Stimulated activated CD4-positive, alpha-beta T cell treated with anti-CD3 and anti-CD28 coated beads, Interleukin-12 subunit alpha, Interleukin-12 subunit beta, amount 100 ng/mL, for 24 hours (primary cell): ENCODE measurements at places on chromosomes 12 and 14.

GRCh38 chr12:87756111-87756510 is 273.1 kb downstream of the C12orf50 start:
- DNase-seq, result no peak

- DNase-seq, result no peak
Observed at GRCh38 chr12:52606581-52607218, 5.4 kb upstream of the KRT72 start.

GRCh38 chr12:124713436-124714082 is 146.1 kb upstream of the NCOR2 start:
- DNase-seq, result peak; percentile 54

DNA sequence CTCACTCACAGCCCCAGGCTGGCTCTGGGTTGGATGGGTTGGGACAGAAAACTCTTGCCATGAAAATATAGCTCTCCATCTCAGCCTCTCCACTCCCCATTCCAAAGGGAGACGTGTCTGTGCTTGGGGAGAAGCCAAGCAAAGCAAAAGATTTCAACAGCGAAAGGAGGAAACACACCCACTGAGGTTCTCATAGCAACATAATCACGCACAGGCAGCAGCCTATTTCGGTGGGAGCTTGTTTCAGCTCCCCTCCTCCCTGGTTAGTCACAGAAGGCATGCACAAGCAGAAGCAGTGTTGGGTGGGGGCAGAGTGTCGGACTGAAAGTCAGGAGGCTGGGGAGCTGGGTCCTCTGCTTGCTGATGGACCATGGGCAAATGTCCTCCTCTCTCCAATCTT is 1.9 kb upstream of the PRMT8 start:
- DNase-seq, result no peak

DNA sequence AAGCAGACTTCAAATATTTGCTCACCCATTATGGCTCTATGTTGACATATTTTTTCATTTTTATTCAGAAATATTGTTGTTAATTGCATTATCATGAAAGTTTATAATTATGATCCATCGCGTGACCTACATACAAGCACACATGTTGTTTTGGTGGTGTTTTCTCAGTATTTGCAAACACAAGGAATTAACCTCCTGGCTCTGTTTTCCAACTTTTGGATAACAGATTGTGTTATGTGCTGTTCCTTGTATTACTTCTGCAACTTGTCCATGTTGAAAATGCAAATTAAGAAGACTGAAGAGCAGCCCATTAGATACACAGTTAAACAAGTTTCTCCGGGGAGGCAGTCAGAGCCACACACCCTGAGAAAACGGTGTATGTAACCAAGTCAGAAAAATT is 201.2 kb downstream of the SEC23A start:
- DNase-seq, result no peak

- no peak for DNase-seq
Observed at GRCh38 chr14:101556566-101557320, 4.6 kb upstream of the DIO3 start.

DNA sequence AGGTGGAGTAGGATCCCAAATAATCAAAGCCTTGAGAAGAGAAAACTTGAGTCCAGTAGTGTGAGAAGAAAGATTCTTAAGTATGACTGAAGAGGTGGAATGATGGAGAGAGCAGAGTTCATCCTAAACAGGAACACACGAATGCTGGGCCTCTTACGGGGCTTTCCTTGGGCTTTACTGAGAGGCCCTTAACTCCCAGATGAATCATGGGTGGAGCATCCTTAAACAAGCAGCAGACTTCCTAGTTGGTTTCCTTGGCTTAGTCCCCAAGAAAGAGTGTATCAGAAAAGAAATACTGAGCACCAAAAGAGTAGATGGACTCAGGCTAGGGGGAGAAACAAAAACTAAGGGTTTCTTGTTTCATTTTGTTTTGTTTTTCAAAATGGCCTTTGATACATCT is 132.5 kb downstream of the GPR135 start:
- DNase-seq, result no peak

DNA sequence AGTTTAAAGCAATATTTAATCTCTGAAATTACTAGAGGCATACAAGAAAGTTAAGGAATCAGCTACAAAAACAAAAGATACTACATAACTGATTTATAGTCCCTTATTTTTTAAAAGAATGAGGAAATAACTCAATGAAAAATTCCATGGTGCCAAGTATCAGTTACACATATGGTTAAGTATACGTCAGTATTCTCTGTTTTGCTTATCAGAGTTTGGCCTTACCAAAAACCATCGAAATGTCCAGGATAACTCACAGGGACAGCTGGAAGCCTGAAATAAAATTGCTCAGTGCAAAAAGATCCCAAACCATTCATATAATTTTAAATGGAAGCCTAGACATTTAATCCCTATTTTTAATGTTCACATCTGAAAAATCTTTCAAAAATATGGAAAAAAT is 3.6 kb downstream of the CFL2 start:
- DNase-seq, result no peak

GRCh38 chr14:54202288-54202687 is 194.5 kb upstream of the CDKN3 start:
- no peak for DNase-seq

- no peak for DNase-seq
Observed at GRCh38 chr12:44976246-44976645, 74.7 kb downstream of the DBX2 start.

DNA sequence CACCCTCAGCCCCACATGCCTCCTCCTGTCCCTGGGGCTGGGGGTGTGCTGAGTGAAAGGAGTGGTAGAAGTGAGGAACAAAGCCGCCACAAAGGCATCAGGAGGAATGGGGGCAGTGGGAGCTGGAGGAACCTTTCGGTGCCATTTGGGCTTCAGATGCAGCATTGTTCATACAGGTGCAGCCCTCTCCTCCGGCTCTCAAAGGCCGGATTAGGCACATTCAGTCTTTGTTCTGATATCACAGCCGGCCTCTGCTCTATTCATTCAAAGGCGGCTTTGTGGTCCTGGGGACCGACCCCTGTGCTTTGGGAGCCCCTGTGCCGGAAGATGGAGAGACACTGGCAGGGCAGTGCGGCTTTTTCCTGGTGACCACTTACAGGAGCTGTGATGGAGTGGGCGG is 53.2 kb downstream of the SMOC1 start:
- no peak for DNase-seq

DNA sequence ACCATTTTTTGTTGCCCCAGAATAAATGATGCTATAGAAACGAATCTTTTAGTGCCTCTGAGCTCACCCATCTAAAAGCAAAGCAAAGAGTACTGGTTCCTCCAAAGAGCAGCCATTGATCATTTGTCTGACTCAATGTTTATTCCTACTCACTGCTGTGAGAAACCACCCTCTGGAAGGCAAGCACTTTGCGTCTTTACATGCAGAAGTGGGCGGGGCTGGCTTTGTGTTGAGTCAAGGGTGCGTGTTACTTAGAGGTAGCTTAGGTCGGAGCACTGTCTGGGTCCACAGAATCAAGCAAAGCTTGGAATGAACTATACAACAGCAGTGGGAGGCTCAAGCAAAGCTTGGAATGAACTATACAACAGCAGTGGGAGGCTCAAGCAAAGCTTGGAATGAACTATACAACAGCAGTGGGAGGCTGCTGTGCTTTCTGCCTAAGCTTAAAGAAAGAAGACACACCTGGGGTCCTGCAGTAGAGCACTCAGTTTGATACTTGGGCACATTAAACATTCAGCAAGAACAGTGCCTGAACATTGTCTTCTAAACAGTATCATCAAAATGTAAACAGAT is 77.2 kb upstream of the PRICKLE1 start:
- no peak for DNase-seq

DNA sequence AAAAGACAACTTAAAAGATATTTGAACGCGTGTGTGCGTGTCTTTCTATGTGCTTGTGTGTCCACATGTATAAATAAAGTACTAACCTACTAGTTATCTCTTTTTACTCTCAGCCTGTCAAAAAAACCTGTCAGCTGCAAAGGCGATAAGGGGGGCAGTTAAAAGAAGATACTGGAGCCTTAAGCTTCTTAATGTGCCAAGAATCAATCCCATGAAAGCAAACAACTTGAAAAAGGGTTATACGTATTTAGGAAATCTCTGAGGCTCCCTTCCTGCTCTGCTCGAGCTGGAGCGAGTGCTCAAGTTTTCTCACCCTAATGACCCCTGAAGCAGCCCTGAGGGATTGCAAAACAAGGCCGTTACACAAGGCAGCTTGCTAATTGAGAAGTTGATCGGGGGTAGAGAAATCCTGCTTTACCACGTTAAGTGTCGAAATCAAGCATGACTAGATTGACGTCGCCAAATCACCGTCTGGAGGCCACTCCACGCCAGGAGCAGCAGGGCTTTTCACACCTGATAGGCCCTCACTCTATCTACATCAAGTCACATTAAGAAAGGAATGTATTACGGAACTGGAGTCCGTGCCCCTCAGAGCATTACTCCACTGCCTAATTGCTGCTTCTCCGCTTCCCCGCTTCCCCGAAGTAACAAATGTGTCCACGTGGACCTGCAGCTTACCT is 32.4 kb downstream of the LMO3 start:
- no peak for DNase-seq

DNA sequence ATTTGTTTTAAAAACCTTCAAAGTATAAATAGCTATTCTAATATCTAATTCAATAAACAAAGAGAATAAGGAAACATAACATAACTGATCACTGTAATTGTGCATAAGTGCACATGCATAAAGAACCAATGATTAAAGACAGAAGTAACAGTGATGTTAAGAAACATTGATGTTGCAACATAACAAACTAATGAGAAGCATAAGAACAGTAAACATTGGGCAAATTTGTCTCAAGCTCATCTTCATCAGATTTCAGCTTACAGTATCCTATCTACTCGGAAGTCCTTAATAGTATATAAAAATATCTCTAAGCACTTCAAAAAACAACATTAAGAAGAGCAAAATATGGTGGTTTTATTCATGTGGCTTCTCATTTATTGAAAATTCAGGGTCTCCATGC is 97.6 kb downstream of the GARIN6 start:
- DNase-seq, result no peak

DNA sequence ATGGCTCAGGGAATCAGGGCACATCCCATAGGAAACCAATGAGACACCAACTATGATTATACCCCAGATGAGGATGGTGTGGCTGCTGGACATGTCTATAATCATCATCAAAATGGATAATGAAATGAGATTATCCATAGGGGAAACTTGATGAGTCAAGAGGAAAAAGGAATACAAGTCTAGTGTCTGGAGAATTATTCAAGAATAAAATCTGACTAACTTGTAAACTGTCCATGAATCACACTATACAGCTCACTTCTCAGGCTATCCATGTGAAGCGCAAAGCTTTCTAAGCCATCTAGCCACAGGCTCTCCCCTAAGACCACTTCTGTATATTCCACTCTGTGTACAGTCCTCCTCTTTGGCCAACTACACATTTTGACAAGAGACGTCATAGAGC is 52.5 kb downstream of the DUSP16 start:
- DNase-seq, result no peak

GRCh38 chr12:69655616-69656340 is 43.3 kb downstream of the BEST3 start:
- DNase-seq, result no peak

DNA sequence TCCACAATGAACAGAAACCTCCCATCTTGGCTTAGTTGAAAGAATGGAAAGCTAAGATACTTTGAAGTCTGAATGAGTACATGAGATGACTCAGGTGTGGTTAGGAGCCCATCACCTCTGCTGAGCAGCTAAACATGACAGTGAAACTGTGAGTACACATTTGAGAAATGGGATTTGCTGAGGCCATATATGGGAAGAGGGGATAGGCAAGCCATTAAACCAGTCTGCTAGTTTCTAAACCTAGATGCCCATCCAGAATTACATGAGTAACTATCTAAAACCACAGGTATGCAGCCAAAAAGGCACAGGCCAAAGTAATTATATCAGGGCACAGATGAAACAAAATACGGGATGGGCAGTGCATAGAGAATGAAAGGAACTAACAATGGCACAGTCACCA is 41.2 kb downstream of the NKX2-1 start:
- DNase-seq, result no peak

DNA sequence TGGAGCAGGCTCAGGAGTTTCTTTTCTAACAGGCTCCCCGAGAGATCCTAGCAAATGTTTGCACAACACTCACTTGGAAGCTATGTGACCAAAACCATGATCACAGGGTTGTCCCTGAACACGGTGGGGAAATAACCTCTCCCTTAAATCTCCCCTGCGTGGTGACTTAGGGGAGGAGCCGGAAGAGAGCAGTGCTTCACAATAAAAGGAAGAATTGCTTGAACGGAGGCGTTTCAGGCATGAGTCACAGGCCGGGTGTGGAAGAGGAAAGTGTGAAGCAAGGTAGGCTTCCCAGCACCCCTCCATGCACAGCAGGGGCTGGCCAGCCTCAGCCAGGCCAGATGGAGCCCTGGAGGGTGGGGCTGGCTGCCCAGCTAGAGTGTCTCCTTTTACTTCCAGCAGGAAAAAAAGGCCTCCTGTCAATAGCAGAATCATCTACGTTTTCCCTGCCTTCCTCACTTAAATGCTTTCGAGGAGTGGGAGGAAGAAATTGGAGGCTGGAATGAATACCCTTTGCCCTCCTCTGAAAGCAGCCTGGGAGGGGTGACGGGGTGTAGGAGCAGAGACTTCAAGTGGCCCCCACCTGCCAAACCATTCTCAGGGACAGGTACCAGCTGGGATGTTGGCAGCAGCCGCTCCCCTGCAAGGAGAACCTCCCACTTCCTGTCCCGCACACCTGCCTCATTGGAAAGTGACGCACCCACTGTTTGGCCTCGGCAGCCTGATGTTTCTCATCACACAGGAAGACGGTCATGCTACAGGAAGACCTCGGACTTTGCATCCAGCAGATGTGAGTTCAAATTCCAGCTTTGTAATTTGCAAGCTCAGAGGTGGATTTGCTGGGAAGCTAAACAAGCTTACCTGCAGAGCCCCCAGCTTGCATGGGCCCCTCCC is 30.1 kb upstream of the PPP2R5C start:
- DNase-seq, result peak; percentile 75

DNA sequence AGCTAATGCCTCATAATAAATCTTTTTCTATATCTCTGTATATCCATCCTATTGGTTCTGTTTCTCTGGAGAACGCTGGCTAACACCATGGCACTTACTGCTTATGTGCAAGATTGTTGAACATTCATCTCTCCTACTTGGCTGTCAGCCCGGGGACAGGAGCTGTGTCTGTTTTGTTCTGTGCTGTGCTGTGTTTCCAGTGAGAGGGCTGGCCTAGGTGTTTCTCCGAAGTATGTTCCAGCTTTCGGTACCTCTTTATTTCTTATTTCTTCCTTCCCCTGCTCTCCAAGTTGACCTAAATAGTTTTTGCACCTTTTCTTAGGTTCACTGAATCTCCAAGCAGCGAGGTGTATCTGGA is 18.8 kb upstream of the NR4A1 start:
- DNase-seq, result no peak

GRCh38 chr12:121423682-121424623 is 24.0 kb downstream of the RNF34 start:
- no peak for DNase-seq

DNA sequence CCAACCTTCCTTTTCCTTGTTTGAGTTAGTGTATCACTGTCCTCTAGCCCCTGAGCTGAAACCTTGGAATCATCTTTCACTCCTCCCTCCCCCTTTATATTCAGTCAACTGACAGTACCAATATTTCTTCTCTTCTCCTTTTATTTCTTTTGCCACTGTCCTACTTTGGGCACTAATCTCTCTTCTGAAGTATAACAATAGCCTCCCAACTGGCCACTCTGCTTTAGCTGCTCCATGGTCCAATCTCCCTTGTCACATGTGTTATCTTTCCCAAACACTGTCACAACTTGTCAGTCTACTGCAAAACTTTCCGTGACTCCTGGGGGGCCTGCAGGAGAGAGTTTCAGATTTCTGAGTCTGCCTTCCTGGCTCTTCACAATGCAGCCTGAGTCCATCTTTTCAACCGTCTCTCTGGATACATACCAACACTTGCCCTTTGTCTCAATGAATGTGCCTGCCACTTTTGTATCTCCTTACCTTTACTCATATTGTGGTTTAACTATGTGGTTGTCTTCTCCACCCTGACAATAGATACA is 471.2 kb downstream of the DIO2 start:
- DNase-seq, result no peak
